ENCODE measurements at places on chromosomes 12 and 14.

- DNase-seq, result no peak
Measured at GRCh38 chr14:50319721-50320120, 7.6 kb downstream of the DMAC2L start.

- peak; percentile 25 for DNase-seq
Measured at GRCh38 chr14:23104070-23104590, 659 bp downstream of the CIROP start.

DNA sequence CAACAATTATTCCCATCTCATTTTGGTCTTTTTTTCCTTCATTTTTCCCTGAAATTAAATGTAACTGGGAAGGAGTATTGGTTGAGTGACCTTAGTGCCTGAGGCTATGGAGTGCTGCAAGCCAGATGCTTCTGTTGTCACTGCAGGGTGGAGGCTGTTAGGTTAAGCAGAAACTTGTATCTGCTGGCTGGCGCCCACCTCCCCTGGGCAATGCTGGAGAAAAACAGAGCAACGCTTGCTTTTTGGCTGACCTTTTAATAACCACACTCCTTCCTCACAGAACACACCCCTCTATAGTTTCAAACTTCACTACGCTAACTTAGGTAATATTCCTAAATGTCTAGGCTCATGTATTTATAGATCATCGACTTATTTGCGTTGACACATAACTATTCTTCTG is 583.5 kb upstream of the NOVA1 start:
- DNase-seq, result no peak

GRCh38 chr12:108668063-108668462 is 34.4 kb upstream of the SELPLG start:
- no peak for DNase-seq

DNA sequence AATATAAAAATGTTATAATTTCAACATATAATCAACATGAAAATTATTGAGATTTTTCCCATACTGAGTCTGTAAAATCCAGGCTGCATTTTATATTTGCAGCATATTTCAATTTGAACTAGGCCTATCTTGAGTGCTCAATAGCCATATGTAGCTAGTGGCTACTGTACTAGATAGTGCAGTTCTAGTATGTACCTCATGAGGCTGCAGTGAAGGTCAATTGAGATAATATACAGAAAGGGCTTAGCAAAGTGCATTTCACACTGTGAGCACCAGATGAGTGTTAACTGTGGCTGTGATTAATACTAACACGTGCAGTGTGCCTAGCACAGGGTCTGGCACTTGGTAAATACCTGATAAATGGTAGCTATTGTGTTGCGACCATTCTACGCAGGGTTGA is 5.4 kb upstream of the SLC22A17 start:
- DNase-seq, result no peak

GRCh38 chr12:84840356-84840755 is 72.2 kb downstream of the SLC6A15 start:
- DNase-seq, result no peak

DNA sequence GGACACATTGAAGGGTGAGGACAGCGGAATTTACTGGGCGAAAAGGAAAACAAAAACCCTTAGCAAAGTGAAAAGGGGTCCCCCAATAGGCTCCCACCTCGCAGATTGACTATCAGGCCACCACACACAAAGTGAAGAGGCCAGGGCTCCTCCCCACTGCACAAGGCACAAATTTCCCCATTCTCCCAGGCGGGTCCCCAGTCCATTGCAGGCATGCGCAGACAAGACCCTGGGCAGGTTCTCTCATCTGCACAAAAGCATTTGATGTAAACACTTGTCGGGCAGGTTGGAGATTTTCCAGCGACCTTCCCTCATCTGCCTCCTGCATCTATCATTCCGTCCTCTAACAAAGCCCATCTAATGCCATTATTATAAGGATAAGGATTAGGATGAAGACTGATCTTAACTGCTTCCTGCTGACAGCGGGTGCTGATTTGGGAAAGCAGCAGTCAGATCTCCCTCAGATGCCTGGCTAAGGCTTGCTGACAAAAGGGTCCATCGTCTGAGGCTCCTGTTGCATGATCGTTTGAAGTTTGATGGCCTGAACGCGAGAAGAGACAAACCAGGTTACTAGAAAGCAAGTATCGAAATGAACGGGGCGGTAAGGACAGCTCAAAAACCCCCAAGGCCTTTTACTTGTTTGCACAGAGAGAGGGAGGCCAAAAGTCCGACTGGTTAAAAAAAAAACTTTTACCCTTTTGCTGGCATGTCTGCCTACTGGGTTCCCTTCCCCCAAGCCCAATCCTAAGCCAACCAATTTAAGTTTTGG is 14.4 kb downstream of the ASCL4 start:
- no peak for DNase-seq

GRCh38 chr12:68207276-68207675 is 18.3 kb downstream of the IL26 start:
- DNase-seq, result no peak

DNA sequence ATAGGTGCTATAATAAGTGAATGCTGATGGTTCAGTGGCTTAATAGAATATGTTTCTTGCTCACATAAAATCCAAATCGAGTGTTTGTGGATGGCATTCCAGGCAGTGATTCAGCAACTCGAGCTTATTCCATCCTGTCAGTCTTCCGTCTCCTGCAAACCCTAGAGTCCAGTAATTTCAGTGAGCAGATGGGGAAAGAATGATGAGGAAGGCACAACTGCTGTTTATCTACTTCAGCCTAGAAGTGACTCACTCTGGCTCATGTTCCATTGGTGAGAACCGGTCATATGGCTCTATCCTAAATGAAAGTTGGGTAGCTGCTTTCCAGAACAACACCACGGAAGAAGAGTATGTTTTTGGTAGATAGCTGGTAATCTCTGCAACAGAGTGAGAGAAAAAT is 421.8 kb upstream of the PDE3A start:
- DNase-seq, result no peak

DNA sequence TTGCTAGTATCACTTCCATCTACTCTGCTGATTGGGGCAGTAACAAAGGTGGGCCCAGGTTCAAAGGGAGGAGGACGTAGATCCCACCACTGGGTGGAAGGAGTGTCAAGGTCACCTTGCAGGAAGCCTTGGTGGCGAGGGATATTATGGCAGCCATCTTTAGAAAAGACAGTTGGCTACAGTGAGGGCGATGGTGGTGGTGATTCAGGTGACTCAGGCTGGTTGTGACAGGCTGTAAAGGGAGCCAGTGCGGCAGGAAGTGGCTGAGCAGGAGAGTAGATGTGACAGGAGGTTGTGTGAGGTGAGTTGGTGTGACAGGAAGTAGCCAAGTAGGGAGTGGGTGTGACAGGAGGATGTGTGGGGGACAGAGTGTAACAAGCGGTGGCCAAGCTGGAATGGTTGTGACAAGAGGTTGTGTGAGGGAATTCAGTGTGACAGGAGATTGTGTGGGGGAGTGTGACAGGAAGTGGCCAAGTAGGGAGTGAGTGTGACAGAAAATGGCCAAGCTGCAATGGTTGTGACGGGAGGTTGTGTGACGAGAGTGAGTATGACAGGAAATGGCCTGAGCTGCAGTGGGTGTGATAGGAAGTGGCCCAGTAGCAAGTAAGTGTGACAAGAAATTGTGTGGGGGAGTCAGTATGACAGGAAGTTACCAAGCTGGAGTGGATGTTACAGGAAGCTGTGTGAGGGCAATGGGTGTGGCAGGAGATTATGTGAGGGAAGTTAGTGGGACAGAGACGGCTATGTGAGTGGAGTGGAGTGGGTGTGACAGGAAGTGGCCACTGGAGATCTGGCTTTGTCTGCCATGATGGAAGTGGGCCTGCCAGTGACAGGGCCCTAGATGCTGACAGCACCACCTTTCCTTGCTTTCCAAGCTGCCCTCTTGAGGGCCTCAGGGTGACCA is 136.5 kb upstream of the MYL2 start:
- no peak for DNase-seq

DNA sequence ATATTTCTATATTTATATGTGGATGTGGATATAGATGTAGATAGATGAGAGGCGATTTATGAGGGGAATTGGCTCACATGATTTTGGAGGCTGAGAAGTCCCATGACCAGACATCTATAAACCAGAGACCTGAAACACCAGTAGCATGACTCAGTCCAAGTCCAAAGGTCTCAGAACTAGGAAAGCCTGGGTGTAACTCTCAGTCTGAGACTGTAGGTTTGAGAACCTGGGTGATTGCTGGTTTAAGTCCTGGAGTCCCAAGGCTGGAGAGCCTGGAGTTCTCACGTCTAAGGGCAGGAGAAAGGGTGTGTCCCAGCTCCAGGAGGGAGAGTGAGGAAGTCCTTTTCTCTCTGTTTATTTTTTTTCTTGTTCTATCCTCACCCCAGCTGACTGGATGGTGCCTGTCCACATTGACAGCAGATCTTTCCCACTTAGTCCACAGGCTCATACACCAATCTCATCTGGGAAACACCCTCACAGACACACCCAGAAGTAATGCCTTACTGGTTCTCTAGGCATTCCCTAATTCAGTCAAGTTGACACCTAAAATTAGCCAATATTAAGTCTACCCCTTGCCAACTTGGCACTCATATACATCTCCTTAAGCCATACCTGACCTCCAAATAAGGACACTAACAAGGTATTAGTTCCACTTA is 45.4 kb downstream of the EMP1 start:
- no peak for DNase-seq

DNA sequence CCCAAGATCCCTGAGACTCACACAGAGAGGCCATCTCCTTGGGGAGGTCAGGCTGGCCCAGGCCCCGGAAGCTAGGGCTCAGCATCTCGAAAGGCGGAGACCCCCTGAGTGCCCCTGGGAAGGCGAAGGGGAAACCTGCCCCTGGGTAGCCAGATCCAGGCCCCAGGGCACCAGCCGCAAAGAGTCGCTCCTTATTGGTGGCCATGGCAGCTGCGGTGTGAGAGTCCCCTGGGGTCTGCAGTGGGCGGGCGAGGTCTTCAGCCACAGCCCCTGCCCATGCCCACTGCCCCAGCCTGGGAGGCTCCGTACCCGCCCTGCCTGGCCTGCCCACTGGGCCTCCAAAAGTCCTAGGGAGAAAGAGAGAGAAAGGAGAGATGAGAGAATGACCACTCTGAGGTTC is 4.7 kb downstream of the RARG start:
- no peak for DNase-seq

GRCh38 chr12:101694986-101695385 is 2.5 kb upstream of the CHPT1 start:
- no peak for DNase-seq

DNA sequence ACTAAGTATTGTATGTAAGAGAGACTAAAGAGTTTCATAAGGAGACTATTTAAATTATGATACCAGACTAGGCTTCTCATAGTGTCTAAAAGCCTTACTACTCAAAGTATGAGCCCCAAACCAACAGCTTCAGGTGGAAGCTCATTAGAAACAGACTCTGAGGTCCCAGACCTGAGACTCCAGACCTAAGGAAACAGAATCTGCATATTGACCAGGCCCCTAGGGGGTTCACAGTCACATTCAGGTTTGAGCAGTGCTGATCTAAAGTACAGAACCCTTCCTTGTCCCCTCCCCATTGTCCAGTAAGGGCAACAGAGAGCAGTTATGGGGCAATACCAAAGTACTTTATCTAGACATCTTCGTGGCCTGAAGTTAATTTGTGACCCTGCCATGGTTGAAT is 87.7 kb downstream of the SSPN start:
- DNase-seq, result no peak

DNA sequence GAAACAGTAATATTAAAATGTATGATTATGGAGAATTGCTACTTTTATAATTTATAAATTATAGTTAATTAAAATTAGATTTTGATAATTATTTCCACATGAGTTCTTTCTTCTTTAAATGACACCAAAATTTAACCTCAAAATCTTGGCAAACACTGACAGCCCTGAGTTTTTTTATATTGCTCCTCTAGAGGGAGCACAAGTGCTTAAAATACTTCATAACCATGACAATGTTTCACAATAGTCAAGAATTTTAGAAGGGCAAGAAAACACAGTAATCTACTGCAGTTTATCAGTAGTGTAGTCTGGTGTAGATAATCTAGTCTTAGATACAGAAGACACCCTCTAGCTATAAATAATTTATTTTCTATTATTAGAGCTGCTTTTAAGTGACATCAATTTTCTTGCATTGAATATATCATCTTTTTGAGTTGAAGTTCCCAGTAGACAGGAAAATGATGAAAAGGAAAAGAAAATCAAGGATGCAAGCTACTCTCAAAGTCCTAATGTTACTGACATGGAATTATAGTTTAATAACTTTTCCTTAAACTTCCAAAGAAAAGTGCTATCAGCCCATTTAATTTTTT is 14.3 kb upstream of the PTGER2 start:
- no peak for DNase-seq

DNA sequence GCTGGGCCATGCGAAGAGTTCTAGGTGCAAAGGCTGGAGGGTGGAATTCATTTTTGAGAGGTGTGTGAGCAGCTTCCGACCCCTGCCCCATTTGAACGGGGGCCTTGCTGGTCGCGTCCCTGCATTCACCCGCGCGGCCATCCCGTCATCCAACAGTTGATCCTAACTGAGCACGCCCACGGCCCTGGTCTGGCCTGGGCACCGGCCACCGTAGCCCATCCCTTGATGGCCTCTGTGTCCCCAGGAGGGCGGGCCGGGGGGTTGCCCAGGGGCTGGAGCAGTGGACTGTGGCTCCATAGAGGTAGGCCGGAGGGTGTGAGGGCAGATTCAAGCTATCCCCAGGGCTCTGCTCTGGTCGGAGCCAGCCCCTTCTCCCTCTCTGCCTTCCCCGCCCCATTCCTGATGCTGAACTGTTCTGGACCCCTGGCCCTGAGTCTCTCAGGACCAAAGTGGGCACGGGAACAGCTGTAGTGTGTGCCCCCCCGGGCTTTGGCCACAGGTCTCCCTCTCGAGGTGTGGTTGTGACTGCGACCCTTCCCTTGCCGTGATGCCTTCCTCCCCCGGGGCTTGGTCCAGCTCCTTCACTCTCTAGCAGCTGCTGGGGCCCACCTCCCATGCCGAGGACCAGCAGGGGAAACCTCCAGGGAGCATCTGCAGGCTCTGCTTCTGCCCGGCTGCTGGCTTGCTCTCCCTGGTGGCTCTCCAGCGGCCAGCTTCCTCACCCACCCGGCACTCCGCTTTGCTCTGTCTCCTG is 9.1 kb downstream of the MEG3 start:
- no peak for DNase-seq

- no peak for DNase-seq
Measured at GRCh38 chr12:85572956-85573355, 263.3 kb downstream of the RASSF9 start.

GRCh38 chr12:111406474-111407376 is 1.0 kb downstream of the SH2B3 start:
- no peak for DNase-seq

All from vagina (tissue), 2 donors.